NCI-H1417 treated with DMSO at 0.1 percent for 48 hours (cell line): ENCODE measurements at places on chromosomes 1 and 21.

DNA sequence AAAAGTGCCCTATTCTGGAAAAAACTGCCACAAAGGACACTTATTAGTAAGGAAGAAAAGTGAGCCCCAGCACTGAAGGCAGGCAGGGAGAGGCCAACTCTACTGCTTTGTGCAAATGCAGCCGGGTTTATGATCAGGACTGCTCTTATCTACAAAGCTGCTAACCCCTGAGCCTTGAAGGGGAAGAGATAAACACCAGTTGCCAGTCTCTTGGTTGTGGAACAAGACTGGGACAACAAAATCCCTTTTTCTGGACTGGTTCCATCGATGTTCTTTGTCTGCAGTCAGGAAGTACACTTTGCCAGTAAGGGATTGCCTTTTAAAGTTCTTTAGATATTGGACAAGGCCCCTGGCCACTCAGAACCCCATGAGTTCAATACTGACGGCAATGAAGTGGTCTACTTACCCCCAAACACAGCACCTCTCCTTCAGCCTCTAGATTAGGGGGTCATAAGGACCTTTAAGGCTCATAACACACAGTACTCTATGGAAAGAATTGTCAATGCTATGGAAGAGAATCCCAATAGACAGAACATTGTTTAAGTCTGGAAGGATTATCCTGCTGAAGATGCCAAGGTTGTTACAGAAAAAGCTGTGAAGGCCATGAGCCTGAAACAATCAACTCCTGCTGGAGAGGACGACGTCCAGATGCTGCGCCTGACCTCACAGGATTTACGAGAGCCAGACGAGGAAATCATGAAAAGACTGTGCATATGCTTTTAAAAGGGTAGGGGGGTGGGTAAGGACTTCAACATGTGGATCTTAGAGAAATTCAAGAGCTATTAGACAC lies 43.6 kb downstream of the GNB1 start:
- no peak for DNase-seq

GRCh38 chr1:1406821-1407635 lies at the start of gene MRPL20:
TSS of gene MRPL20 (minus strand) at chr1:1407293. CDS start at chr1:1407217, 76 bp downstream.
- DNase-seq, result peak; percentile 41

GRCh38 chr21:43281661-43282357 lies 113.0 kb downstream of the CRYAA start:
- no peak for DNase-seq

DNA sequence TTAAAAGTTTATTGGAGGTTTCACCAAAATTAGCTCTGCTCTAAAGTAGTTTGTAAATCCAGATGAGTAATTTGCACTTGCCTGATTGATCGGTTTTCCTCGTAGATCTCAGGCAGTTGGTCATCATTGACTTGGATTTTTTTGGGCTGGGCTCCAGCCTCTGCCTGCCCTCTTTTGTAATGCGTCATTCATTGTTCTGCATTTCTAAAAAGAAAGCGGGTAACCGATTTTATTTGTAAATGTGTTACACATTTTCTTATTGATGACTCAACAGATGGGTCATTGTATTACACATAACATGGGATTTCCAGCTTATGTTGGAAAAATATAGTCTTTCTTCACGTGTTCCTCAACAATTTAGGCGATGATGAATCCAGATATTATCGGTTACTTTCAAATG lies 5.5 kb downstream of the ETS2 start:
- no peak for DNase-seq

GRCh38 chr1:245590726-245591125 lies 435.9 kb downstream of the KIF26B start:
- DNase-seq, result no peak

GRCh38 chr1:10540277-10541005 lies 65.7 kb downstream of the PEX14 start:
- DNase-seq, result no peak

DNA sequence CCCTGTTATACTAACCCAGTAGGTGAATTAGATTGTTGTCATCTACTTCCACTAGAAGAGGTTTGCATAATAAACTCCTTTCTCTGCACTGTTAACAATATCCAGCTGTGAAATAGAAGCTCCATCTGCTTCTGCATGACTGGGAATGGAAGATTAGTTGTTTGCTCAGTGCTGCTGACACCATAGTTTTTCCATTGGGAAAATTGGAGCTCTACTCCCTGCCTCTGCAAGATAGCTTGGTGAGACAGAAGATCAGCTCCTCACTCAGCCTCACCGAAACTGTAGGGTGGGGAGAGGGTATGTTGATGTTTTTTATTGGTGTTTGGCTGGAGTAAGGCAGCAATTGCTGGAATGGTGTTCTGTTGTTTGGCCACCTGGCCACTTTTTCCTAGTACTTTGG lies 331.6 kb upstream of the ADAMTS5 start:
- peak; percentile 83 for DNase-seq

DNA sequence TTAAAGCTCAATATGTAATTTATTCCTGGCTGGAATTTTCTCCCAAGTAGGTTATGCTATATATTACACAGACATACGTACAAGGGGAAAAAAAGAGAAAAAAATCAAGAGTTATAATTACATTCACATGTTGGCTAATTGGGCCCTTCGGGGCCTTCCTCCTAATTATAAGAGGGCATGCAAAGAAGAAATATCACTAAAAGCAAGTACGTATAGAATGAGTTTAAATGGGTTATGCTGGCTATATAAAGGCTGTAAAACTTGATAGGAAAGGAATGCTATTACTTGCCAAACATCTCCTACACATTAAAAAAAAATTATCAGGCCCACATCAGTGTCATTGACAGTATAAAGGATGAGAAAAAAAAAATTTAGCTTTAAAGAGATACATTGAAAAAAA lies 1396.1 kb upstream of the ADGRL4 start:
- DNase-seq, result no peak

DNA sequence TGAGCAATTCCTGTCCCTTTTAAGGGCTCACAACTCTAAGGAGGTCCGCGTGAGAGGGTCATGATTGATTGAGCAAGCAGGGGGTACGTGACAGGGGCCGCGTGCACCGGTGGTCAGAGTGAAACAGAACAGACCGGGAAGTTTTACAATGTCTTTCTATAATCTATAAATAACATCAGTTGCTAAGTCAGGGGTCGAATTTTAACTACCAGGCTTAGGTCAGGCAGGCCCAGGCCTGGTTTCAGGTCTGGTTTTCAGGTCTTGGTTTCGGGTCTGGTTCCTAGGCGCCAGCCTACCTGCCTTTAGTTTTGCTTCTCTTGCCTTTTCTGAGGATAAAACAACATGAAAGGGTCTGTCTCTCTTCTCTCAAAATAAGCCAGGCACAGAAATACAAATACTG lies 476.0 kb upstream of the CAMK1G start:
- no peak for DNase-seq

DNA sequence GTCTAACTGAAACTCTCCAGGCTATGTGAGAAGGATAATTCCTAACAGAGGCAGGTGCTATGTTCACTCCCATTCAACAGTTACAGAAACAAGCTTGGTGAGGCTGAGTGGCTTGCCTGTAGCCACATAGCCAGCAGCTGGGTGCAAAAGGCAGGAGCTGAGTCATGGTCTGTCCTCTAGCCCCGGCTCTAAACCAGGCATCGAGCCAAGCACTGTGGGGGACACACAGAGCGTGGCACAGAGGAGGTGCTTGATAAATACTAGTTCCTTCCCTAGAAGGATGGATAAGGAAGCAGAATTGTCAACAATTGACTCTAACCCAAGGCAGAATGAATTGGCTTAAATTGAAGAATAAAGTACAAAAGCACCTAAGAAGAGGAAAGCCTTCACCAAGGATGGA lies 10.4 kb upstream of the KCNA2 start:
- no peak for DNase-seq

DNA sequence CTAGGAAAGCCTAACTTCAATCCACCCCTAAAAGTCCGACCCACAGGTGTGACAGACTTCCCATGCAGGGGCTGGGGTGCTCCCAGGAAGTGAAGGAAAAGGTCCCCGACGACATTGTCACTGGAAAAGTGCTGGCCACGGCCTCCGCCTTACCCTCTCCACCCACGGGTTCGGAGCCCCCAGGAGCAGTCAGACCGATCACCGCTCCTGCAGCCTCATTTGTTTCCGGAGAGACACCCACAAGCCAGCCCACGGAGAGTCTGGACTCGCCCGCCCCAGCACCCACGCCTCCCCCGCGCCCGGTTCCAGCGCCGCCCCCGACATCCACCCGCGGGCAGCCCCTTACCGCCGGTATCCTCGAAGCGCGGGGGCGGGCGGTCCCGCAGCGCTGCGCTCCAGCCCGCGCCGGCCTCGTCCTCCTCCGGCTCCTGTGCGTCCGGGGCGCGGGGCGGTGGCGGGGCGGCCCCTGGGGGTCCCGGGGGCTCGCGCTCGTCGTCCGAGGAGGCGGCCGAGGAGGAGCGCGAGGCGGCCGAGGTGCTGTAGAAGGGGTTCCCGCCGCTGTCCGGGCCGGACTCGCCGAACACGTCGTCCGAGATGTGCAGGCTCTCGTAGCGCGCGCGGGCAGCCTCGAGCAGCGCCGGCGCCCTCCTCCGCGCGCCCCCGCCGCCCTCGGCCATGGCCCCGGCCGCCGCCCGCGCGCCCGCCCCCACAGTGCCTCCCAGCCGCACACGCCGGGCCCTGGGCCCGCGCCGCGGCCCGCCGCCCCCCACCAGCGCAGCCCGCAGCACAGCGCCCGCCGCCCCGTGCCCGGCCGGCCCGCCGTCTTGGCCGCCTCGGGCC lies 660 bp downstream of the PGBD5 start:
- DNase-seq, result no peak

DNA sequence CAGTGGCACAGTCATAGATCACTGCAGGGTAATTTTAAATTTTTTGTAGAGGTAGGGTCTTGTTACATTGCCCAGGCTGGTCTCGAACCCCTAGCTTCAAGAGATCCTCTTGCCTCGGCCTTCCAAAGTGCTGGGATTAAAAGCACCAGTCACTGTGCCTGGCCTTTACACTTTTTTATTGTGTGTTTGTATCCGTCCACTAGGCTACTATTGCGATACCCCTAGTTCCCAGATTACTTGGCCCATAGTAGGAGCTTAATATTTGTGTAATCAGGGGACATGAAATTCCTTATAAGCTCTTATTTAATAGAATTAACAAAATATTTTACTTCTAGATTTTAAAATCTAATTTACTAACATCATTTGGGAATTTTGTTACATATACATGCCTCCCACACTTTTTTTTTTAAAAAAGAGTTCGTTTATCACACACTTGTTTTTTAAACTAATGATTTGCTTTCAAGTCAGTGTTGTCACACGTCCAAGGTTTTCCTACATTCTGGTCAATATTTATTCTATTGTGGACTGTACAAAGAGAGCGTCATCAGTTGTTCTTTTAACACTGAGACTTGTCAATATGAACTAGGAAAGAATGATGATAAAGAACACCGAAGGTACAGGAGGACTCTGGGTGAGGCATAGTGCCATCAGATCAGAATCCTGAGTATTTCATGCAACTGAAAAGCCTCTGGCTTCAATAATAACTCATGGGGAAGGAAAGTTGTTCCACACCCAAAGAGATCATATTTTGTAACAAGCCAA lies 63.7 kb downstream of the LEPR start:
- no peak for DNase-seq

GRCh38 chr1:91036894-91037829 lies 15.3 kb upstream of the ZNF644 start:
- DNase-seq, result no peak

GRCh38 chr1:115355069-115355468 lies 17.0 kb upstream of the NGF start:
- no peak for DNase-seq

- DNase-seq, result no peak
Measured at GRCh38 chr1:214583824-214584554, 19.0 kb upstream of the CENPF start.

- DNase-seq, result no peak
Measured at GRCh38 chr1:193062698-193063463, 3.5 kb downstream of the RO60 start.

- DNase-seq, result no peak
Measured at GRCh38 chr1:193680924-193681316, 494.5 kb upstream of the B3GALT2 start.

GRCh38 chr1:64427879-64428278 lies 42.0 kb upstream of the CACHD1 start:
- DNase-seq, result no peak

GRCh38 chr21:16713331-16714117 lies 799.3 kb upstream of the CXADR start:
- DNase-seq, result no peak

DNA sequence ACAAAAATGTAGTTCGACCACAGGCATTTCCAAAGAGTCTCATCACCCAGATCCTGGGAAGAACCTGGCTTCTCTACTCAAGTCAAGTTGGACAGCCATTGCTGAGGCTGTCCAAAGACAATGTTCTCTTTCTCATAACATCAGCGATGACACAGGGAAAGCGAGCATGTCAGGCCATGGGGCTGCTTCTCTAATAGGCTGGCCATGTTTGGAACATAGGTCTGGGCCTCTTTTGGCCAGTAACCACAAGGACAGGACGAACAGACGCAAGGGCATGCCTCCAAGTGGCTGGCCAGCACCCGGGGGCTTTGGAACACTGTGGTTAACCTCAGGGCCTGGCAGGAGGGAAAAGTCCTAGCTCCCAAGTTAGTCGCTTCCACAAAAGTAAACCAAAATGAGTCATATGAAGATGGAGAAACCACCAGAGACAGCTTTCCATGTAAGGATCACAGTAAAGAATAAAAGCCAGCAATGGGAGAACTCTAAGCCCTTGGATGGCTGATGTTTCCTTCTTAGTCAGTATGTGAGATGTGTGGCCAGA lies 80.6 kb upstream of the SLC44A3 start:
- DNase-seq, result no peak

DNA sequence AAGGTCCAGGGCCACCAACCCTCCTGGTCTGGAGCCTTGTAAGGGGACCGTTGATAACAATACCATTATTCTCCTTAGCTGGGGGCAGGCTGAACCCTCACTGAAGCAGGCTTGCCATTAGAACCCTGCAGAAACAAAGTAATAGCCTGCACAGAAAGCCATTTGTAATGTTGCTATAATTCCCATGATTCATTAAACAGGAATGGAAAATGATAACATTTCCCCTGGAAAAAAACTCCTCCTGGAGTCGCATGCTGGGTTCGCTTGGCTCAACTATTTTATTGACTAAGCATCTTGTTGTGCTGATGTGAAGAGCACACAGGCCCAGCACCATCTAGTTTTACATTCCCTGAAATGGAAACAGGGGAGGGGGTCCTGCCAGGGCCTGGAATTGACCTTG lies 155.6 kb upstream of the CSF3R start:
- no peak for DNase-seq

GRCh38 chr1:110425612-110426152 lies 18.2 kb upstream of the LAMTOR5 start:
- no peak for DNase-seq

- no peak for DNase-seq
Measured at GRCh38 chr1:94038511-94038910, 82.4 kb downstream of the ABCA4 start.

- no peak for DNase-seq
Measured at GRCh38 chr21:45824546-45825215, 156.9 kb upstream of the COL6A1 start.

- no peak for DNase-seq
Measured at GRCh38 chr1:30929944-30930525, 21.5 kb upstream of the SDC3 start.
